ENCODE measurements at places on chromosomes 3 and 15. TPM values are rescaled to one million over a fixed set of nuclear protein-coding genes. Genes with fewer than 3 reads are reported as not detected.

DNA sequence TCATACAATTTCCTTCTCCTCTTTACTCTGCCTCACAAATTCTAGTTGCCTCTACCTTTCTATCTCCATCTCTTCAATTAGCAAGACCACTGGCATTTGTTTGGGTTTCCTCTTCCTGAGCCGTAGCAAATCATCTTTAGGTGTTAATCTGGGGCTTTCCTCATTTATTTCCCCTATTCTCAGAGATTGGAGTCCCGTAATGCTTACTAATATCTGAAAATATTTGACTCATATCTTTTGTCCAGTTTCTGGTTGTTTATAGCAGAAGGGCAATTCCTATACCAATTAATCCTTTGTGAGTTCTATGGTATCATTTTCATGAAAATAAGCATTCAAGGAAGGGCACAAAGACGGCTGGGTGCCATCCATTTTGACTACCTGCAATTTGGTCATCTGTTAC is 103.7 kb downstream of the NR2E3 start:
- H3K36me3 ChIP-seq: peaks cover 9% of the 10 kb centered on the region
- DNase-seq: no peak
- H3K4me1 ChIP-seq: no peaks in the 10 kb centered on the region

GRCh38 chr3:119945291-119945690 is 149.0 kb downstream of the GSK3B start:
- H3K27me3 ChIP-seq: no peaks in the 10 kb centered on the region
- H3K4me3 ChIP-seq: no peak overlapping the region
- DNase-seq: no peak
- H3K36me3 ChIP-seq: no peaks in the 10 kb centered on the region
- H3K27ac ChIP-seq: no peak overlapping the region

DNA sequence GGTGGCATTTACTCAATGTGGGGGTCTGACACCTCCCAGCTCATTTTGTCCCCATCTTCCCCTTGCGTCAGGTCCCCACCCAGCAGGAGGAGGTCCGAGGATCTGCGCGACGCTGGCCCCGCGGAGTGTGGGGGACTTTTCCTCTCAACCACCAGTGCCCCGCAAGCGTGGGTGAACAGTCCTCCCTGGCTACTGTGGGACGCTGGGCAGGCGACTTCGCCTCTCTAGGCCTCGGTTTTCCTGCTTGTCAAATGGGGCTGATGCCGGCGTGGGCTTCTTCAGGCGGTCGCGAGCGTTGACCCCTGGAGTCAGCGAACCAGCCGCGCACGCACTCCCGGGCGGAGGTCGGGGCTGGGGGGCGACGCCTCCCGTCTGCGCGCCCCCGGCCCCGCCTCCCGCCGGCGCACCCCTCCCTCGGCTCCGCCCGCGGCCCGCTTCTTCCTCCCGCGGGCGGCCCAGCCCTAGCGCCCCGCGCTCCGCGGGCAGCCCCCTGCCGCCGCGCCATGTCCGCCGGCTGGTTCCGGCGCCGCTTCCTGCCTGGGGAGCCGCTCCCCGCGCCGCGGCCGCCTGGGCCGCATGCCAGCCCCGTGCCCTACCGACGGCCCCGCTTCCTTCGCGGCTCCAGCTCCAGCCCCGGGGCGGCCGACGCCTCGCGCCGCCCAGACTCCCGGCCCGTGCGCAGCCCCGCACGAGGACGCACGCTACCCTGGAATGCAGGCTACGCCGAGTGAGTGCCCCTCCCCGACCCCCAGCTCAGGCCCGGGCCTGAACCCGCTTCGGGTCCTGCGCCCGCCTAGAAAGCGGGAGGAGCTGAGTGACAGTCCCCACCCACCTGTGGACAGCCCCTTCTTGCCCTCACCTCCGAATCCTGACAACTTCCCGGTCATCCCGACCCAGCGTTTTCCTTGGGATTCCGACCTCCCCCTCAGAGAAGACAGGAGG is at the start of gene PPM1M:
Gene PPM1M, plus strand, starts transcription at position 438 of the 942 bp plus-strand sequence. Its CDS starts 66 bp downstream, at position 504.
- H3K27me3 ChIP-seq: no peaks in the 10 kb centered on the region
- H3K27ac ChIP-seq: peak within 1 kb of the TSS; percentile 92
- H3K4me3 ChIP-seq: peak within 1 kb of the TSS; percentile 71
- DNase-seq: peak; percentile 73
- H3K4me1 ChIP-seq: peaks cover 48% of the 10 kb centered on the region

GRCh38 chr3:40899286-40899712 is 300.0 kb upstream of the CTNNB1 start:
- no peak overlapping the region for H3K4me3 ChIP-seq
- DNase-seq: no peak
- H3K4me1 ChIP-seq: no peaks in the 10 kb centered on the region

GRCh38 chr15:66852064-66852905 is 150.2 kb downstream of the SMAD6 start:
- H3K27me3 ChIP-seq: no peaks in the 10 kb centered on the region
- peaks cover 17% of the 10 kb centered on the region for H3K4me1 ChIP-seq
- DNase-seq: no peak

- no peak for DNase-seq
- no peaks in the 10 kb centered on the region for H3K27me3 ChIP-seq
- peak overlapping the region; percentile 96 for H3K27ac ChIP-seq
- H3K4me3 ChIP-seq: peak overlapping the region; percentile 78
- H3K36me3 ChIP-seq: no peaks in the 10 kb centered on the region
Measured at GRCh38 chr3:156825795-156826143, 384 bp upstream of the LEKR1 start.

DNA sequence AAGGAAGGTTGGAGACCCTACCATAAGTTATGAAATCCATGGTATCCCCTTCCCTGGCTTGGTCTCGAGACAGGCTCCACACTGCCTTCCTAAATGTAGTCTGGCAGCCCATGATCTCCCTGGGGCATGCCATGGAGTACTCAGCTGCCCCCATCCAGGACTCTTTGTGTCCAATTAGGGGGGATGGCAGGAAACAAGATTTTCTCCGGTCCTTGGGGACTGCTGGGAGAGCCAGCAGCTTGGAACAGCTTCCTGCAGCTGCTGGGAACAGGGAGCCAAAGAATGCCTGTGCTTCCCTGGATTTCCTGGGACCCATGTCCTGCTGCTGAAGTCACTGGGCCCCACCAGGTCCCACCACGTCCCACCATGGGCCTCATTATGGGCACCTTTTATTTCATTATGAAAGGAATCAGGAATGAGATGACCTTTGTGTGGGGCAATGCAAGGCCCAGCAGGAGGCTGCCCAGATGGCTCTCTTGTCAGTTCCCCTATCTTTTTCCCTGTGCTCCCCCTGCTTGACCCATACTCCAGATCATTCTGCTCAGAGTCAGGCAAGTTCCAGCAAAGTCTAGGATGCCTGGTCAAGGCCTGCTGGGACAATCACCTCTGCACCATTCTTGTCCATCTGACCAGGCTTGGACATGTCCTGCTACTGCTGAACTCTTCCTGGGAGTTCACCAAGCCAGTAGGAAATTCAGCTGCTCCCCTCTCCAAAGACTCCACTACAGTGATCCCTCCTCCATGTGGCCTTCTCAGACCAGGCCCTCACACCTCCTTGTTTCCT is 15.0 kb upstream of the DAG1 start:
- H3K4me1 ChIP-seq: peaks cover 13% of the 10 kb centered on the region
- DNase-seq: no peak
- no peaks in the 10 kb centered on the region for H3K27me3 ChIP-seq

DNA sequence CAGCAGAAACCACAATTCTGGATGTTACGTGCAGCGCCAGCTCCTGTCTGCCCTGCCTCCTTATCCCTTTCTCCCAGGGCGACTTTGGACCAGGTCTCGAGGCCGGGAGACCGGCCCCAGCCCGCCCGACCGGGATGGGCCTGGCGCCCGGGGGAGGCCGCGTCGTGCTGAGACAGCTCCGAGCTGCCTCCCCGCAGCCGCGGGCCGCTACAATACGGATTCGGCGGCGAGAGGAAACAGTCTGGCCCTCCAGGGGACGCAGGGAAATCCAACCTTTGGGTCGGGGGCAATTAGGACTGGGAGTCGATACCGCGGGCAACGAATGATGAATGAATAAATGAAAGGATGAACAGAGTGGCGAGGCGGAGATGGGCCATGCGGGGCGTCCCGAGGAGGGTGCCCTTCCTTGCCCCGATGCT is 537 bp downstream of the GRAMD2A start:
- H3K27ac ChIP-seq: peak overlapping the region; percentile 84
- H3K27me3 ChIP-seq: peaks cover 12% of the 10 kb centered on the region
- no peak for DNase-seq
- peaks cover 29% of the 10 kb centered on the region for H3K4me1 ChIP-seq
- H3K36me3 ChIP-seq: peaks cover 34% of the 10 kb centered on the region

DNA sequence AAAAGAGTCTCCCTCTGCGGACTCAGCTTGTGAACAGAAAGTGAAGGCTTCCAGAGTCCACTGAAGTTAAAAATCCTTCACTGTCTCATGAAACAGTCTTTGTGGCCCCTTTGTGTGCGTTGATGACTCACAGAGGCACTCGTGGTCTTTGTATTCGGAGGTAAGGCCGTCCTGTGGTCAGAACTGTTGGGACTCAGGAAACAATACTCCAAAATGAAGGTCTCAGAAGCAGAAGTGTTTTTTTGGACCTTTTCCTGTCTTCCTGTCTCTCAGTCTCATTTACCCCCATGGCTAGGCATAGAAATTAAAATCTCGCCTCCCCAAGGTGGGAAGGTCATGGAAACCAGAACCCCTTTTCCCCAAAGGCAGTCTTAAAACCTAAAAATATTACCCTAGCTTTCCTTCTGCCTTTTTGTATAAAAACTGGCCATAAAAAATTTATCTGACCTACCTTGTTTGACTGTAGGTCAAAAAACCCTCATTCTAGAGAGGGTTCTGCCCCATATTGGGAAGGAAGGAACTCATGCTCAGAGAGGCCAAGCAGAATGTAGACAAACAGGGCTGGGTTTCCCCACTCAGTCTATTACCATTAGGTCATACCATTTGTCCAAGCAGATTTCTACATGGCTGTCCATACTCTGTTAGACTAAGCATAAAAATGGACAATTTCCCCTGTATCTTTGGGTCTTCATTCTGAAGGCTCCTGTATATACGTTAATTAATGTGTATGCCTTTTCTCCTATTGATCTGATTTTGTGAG is 19.1 kb upstream of the EPB42 start:
- no peak overlapping the region for H3K27ac ChIP-seq
- DNase-seq: no peak
- no peaks in the 10 kb centered on the region for H3K27me3 ChIP-seq
- H3K36me3 ChIP-seq: no peaks in the 10 kb centered on the region
- H3K4me1 ChIP-seq: no peaks in the 10 kb centered on the region

DNA sequence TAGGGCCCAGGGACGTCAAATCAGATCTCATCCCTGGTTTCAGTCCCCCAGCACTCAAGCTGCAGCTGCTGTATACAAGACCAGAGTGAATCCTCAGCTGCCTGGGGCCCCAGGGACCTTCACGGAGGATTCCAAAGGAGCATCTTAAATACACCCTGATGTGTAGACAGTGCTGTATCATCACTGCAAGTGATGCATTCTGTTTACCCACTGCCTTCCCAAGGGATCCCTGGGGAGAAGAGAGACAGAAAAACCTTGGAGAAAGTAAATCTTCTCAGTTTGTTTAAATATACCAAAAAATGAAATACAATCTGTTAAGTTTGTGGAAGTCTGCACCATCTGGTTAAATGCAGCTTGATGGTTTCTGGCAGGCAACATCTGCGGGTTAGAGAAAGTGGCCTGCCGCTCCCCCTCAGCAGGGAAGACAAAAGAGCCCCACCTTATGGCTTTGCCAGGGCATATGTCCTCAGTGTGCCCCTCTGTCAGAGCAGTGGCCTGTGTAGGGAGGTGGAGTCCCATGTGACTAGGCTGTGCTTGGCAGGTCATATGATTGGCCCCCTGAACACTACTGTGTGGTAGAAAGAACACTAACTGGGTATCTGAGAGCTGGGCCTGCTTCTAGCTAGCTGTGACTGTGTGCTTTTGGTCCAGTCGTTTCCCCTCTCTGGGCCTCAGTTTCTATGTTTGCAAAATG is 222.2 kb upstream of the TRIM42 start:
- DNase-seq: no peak
- H3K27me3 ChIP-seq: no peaks in the 10 kb centered on the region
- no peak overlapping the region for H3K4me3 ChIP-seq
- no peaks in the 10 kb centered on the region for H3K4me1 ChIP-seq
- no peak overlapping the region for H3K27ac ChIP-seq

DNA sequence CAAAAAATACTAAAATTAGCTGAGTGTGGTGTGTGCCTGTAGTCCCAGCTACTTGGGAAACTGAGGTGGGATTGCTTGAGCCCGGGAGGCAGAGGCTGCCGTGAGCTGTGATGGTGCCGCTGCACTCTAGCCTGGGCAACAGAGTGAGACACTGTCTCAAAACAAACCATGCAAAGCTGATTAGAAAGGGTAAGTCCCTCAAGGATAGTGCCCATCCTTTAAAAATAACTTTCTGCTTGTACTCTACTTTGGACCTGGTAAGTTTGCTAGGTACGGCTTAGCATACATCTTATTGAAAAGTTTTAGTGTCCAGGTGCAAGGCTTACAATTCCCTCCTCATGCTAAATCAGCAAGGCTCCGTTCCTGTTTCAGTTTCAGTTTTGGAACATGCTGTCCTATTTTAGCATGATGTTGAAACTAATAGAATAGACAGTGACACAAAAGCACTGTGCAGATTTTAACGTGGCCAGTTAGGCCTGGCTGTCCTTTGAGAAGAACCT is 21.4 kb downstream of the FEM1B start:
- no peak for DNase-seq
- H3K27me3 ChIP-seq: no peaks in the 10 kb centered on the region
- peaks cover 35% of the 10 kb centered on the region for H3K4me1 ChIP-seq
- H3K36me3 ChIP-seq: no peaks in the 10 kb centered on the region
- peak overlapping the region; percentile 59 for H3K27ac ChIP-seq

DNA sequence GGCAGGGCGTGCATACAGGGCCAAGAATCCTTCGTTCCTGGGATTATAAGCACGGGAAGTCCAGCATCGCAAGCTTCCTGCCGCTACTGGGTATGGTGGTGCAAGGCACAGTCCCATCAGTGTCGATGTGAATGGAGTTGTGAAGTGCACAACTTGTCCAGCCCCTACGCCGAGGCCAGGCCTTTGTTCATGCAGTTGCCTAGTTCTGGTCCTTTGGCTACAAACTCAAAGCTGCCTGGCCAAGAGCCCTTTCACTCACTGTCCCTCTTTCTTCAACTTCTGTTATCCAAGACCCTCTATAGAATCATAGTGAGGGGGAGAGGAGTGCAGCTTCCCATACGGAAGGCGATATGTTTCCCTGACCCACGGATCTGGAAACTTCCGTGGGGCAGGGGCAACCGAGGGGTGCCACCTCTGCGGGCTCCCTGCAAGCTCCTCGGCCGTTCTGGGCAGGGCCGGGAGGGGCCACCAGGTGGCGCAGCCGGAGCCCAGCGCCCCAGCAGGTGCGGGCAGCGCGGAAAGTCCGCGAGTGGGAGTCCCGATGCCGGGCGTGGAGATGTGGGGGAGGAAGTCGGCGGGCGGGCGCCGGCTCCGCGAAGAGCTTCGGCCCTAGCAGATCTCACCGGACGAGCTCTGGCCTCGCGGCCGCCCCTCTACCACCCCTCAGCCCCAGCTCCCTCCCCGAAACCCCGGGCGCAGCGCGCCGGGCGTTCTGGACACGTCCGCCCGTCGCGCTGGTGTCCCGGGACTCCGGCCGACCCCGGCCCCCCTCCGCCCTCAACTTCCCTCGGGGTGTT is 693 bp downstream of the RASGRP1 start:
- peak overlapping the region; percentile 74 for H3K27ac ChIP-seq
- DNase-seq: peak; percentile 83
- peaks cover 24% of the 10 kb centered on the region for H3K27me3 ChIP-seq
- no peaks in the 10 kb centered on the region for H3K36me3 ChIP-seq

- H3K36me3 ChIP-seq: no peaks in the 10 kb centered on the region
- no peak for DNase-seq
- no peaks in the 10 kb centered on the region for H3K27me3 ChIP-seq
Measured at GRCh38 chr3:99439892-99440291, 198.5 kb upstream of the COL8A1 start.

GRCh38 chr3:55408193-55408826 is 78.8 kb downstream of the WNT5A start:
- no peaks in the 10 kb centered on the region for H3K4me1 ChIP-seq
- H3K27ac ChIP-seq: no peak overlapping the region
- H3K27me3 ChIP-seq: no peaks in the 10 kb centered on the region

Gene TMED3
- 45.2 TPM for total RNA-seq

Gene ZBTB47
- 20.0 TPM for total RNA-seq

Gene STXBP5L
- not detected for total RNA-seq

Gene NR2E3
- total RNA-seq: not detected

All from lower lobe of right lung (tissue), 2 donors.